ENCODE measurements at places on chromosomes 7 and 10.
A peak's percentile ranks its signal among the peaks of the same experiment; 100 is the strongest.

GRCh38 chr10:84179059-84179710 lies 5.6 kb downstream of the GPR15LG start:
- DNase-seq = no peak

DNA sequence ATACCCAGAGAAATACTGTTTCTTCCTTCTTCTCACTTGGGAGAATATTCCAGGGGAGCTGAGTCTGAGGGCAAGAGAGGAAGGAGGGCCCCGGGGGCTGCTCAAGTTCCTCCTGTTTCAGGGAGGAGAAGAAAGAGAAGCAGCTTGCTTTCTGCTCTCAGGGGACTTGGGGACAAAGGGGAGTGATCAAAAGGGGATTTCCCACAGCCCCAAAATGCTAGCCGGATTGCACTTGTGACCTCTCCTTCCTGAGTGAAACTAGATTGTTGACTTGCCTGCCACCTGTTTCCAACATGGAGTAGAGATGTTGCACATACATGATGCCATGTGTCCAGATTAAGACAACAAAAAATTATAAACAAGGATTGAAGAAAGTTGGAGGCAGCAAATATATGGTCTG lies 28.7 kb upstream of the PDCD4 start:
- DNase-seq = peak; percentile 95

DNA sequence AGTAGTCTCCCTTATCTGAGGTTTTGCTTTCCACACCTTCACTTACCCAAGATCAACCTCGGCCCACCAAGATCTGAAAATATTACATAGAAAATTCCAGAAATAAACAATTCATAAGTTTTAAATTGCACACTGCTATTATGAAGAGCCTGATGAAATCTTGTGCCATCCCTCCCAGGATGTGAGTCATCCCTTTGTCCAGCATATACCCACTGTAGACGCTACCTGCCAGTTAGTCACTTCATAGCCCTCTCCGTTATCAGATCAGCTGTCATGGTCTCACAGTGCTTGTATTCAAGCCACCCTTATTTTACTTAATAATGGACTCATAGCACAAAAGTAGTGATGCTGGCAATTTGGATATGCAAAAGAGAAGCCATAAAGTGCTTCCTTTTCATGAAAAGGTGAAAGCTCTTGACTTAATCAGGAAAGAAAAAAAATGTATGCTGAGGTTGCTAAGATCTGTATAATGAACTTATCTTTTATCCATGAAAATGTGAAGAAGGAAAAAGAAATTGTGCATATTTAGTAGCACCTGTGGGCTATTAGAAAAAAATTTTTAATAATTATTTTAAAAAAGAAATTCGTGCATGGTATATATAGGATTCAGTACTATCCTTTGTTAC lies 9.8 kb upstream of the MRPS16 start:
- peak; percentile 92 for DNase-seq

- no peak for DNase-seq
Observed at GRCh38 chr10:98339799-98340198, 71.8 kb upstream of the LOXL4 start.

- no peak for DNase-seq
Observed at GRCh38 chr10:74223755-74224529, 72.9 kb downstream of the ADK start.

DNA sequence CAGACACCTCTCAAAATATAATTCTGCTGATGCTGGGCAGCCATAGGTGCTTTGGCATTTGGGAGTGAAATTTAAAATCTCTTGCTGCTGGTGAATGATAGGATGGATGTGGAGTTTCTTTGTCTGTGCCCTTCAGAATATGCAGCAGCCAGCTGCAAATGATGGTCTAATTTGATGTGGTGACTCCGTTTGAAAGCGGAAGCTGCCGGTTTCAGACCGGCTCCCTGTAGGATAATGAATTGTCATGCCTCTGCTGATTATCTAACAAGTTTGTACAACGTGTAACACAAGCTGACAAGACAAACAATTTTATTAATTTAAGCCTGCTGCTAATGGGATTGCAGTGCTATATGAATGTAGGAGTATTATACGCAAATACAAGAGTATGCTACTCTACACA lies 103.5 kb downstream of the SND1 start:
- DNase-seq = no peak

DNA sequence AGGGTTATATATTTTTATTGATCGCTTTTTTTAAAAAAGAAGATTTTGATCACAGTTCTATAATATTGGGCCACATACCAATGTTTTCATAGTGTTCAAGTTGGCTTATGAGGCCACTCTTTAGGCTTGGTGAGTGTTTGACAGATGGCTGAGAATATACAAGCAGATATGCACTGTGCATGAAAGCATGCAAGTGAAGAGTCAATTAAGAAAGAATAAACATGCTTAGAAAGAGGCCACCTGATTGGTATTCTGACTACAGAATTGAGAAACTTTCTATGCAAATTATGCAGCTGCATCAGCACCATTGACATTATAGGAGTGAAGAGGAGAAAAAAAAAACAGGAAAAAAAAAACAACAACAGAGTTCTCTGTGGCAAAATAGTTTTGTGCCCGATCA lies 39.9 kb downstream of the CABCOCO1 start:
- no peak for DNase-seq

DNA sequence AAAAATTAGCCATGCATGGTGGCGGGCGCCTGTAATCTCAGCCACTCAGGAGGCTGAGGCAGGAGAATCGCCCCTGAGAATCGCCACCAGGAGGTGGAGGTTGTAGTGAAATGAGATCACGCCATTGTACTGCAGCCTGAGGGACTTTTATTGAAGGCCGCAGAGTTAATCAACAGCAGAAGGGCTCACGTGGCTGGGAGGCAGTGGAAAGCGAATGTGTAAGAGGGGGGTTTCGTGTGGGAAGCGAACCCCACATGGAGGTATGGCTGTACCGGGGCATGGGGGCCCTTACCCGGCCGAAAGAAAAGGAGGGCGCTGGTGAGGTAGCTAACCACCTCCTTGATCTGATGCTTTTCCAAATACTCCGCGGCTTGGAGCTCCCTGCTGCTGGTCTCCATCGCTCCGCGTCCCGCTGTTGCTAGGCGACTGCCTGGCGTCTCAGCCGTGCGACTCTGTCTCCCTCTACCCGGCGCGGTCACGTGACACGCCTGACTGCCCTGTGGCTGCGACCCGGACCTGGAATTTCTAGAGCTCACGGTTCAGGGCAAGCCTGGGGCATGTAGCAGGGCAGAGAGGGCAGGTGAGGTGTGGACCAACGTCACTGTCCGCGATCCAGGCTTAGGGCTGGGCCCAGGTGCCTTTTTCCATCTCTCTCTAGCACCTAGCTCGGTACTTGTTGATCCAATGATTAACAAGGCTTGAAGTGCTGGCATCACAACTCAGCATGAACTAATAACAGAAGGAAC lies at the start of gene EFCAB10:
Gene EFCAB10, minus strand, starts transcription at position 428 of the 746 bp plus-strand sequence. Its CDS starts 30 bp downstream, at position 398.
- no peak for DNase-seq

DNA sequence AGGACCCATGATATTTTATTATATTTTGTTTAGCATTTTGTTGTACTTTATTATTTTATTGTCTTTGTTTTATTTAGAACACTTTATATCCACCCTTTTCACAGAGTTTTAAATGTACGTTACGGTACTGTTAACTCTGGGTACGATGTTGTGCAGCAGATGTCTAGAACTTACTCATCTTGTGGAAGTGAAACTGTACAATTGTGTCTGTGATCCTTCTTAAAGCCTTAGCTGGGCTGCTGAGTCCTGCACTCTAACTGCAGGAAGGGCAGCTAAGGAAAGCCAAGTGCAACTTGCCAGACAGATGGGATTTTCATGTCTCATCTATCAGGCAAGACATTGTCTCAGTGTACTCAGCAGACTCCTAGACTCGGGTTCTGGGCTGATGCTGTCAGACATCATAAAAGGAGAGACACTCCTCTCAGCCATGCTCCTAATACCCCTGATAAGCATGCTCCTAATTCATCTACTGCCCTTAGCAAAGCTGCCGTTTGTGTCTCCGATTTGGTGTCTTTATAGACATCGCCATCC lies 14.6 kb upstream of the INSYN2A start:
- no peak for DNase-seq

- no peak for DNase-seq
Observed at GRCh38 chr7:68689087-68689433, 909.2 kb upstream of the AUTS2 start.

- DNase-seq = no peak
Observed at GRCh38 chr7:148485618-148486017, 104.9 kb upstream of the C7orf33 start.

- no peak for DNase-seq
Observed at GRCh38 chr7:26916779-26917320, 52.5 kb upstream of the SKAP2 start.

DNA sequence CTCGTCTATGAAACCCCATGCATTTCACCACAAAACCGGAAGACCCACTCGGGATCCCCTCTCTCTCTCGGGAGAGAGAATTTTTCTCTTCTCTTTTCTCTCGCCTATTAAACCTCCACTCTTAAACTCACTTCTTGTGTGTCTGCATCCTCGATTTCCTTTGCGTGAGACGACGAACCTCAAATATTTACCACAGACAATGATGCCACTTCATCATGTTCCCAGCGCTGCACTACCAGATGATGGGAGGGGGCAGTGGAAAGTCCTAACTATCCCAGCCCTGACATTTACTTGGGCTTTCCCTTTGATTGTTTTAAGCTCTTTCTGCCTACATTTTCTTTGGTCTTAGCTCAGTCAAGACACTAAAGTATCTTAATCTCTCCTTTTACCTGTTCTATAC lies 906.7 kb downstream of the GRID1 start:
- DNase-seq = no peak

- DNase-seq = no peak
Observed at GRCh38 chr7:46949270-46949931, 632.5 kb downstream of the TNS3 start.
